Astrocyte of the spinal cord (primary cell): ENCODE measurements at places on chromosomes 5 and 9.

GRCh38 chr5:42005561-42006153, 80.6 kb downstream of the FBXO4 start:
- peak; percentile 39 for DNase-seq

GRCh38 chr5:159100782-159101646, 1.3 kb upstream of the EBF1 start:
- DNase-seq: no peak

DNA sequence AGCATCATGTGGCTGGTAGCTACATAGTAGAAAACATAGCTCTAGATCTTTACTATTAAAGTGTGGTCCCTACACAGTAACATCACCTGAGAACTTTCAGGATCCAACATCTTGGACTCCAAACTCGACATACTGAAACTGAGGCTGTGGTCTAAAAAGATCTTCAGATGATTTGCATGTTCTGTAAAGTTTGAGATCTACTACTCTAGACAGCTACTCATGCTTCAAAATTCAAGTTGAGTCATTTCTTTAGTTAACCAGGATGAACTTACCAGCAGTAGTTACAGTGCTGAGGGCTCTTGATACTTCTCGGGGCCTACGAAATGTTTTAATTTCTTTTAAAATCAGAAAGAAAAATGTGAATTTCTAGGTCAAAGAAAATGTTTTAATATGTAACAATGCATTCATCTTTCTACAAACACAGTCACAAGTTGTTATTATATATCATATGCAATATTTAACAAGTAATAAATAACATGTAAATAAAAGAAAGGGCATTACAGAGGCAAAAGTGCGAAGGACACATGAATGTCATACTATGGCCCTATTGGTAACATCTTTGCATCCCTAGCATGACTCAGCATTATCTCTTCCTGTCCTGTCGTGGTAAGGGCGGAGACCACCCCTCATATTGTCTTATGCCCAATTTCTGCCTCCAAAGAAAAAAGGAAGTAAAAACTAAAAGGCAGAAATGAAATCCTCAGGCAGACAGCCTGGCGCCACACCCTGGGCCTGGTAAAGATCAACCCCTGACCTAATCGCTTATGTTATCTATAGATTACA, 563.9 kb upstream of the TLE4 start:
- no peak for DNase-seq

DNA sequence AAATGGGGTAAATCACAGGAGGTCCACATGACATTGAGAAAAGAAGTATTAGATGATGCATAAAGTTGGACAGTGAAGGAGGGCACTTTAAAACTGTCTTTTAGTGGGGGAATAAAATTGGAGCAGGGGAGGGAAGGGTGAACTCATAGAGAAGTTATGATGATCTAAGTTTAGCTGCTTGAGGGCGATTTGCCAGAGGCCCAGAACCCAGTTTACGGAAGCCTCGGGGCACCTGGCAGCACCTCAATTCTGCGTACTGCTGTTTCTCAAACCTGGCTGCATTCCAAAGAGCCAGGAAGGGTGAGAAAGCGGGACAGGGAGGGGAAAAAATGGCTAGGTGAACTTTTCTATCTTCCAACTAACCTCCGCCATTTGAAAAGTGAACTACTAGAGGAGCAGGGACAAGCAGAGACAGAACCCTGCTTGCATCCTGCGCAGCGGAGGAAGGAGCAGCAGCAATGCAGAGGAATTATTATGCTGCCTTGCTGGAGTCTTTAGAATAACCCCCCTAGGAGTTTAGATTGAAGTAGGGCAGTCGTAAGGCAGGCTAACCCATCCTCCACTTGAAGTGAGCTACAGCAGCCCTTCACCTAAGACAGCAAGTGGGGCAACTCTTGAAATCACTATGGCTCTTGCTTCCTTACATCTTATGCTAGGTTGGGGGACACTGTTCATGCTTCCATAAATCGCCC, 316.8 kb downstream of the BRINP1 start:
- DNase-seq: no peak

DNA sequence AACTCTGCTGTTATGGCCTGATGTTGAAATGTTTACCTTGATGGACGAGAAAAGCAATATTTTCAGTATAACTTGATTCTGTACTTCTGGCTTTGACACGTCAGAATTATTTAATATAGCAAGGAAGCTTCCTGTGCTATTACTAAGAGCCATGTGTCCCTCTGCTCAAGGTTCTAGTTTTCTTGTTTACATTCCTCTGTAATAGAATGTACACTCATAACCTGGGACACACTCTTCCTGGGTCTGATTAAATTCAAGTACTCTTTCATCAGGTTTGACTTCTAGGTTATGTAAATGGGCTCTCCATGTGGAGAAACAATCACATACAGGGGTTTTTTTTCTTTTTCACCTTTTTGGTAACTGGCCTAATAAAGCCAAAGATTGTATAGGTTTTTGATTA, 33.1 kb downstream of the GTF3C4 start:
- DNase-seq: no peak

DNA sequence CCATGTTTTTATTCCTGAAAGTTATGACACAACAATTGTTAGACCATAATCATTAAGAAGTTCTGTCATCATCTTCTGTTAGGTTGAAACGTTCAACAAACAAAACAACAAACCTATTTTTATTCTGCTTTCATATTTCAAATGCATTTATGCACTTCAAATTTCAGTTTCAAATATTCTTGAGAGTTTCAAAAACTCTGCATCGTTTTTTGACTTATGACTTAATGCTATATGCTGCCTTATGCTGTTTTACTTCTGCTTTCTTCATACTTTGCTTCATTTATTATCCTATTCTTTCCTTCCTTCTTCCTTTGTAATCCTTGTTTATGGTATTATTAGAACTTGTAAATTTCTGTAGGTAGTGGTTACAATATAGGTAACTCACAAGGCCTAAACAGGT, 95.0 kb downstream of the PCSK1 start:
- DNase-seq: no peak

DNA sequence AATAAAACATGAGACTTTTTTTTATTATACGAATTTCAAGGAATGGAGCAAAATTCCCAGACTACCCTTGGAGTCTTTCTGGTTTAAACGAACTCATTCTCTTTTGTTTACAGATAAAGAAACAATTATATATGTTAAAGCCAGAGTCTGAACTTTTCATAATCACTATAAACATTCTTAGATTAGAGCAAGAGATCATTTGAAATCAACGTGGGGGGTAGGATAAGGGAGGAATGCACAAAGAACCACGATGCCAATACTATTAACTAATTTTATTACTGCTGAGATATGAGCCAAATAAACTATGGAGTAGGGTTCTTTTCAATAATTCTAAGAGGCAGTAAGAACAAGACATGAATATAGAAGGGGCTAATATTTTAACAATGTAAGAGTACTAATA, 148.0 kb upstream of the FREM1 start:
- no peak for DNase-seq

GRCh38 chr5:76371960-76372322, 31.1 kb upstream of the IQGAP2 start:
- DNase-seq: no peak

DNA sequence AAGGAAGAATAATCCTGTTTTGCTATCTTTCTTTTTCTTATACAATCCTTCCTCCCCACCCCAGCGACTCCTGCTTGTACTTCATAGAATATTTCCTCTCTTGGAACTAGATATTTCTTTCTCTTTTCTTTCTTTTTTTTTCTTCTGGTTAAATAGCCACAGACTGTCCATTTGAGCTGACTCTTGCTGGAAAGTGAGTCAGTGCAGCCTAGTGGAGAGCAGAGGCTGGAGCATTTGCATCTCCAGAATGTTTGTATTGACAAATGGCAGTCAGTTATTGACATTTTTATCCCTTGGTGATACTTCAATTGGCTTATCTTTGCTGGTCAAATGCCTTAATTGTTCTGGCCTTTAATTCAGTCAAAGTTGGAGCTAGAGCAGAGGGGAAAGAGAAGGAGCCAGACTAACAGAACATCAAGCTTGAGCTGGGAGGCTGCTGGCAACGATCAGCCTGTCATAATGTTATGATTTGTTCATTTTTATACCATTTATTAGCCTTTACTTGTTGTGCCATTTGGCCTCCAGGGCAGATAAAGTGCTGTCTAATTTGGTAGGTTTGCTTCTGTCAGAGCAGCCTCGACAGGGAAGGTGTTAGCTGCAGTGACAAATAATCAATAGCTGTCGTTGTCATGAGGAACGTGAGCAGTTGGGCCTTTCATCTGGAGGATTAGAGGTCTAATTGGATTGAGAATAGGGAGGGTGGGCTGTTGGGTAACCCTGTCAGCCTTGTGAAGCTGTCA, 69.0 kb downstream of the INVS start:
- DNase-seq: peak; percentile 30

- DNase-seq: no peak
Observed at GRCh38 chr5:99316484-99316883, 387.7 kb upstream of the CHD1 start.
